ENCODE measurements at places on chromosomes 13 and 19.

GRCh38 chr13:89455741-89456140 lies 1784.6 kb downstream of the SLITRK5 start:
- DNase-seq = no peak

- DNase-seq = no peak
These were observed 1003.7 kb downstream of the SLITRK1 start for GRCh38 chr13:82878536-82878935.

DNA sequence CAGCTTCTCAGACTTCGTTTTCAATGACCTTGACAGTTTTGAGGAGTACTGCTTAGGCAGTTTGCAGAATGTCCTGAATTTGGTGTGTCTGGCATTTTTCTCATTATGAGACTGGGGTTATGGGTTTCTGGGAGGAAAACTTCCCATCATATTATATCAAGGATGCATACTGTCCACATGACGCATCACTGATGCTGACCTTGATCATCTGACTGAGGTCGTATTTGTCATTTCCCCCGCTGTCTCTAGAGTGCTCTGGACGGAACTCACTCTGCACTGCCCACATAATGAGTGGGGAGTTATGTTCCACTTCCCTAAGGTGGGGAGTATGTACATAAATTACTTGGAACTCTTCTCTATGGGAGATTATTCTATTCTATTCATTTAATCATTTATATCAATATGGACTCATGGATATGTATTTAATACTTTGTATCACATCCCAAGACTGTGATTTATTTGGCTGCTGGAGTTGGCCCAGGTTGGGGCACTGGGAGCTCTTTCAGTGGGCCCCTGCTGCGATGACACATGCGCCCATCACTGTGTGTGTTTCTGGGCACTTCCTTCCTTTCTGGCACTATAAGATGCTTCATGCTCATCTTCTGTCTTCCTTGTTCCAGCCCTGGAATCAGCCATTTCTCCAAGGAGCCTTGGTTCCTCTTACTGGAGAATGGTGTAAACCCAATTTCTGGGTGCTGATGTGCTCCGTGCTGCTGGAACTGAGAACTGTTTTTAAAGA lies 138.6 kb downstream of the MIPEP start:
- peak; percentile 12 for DNase-seq

DNA sequence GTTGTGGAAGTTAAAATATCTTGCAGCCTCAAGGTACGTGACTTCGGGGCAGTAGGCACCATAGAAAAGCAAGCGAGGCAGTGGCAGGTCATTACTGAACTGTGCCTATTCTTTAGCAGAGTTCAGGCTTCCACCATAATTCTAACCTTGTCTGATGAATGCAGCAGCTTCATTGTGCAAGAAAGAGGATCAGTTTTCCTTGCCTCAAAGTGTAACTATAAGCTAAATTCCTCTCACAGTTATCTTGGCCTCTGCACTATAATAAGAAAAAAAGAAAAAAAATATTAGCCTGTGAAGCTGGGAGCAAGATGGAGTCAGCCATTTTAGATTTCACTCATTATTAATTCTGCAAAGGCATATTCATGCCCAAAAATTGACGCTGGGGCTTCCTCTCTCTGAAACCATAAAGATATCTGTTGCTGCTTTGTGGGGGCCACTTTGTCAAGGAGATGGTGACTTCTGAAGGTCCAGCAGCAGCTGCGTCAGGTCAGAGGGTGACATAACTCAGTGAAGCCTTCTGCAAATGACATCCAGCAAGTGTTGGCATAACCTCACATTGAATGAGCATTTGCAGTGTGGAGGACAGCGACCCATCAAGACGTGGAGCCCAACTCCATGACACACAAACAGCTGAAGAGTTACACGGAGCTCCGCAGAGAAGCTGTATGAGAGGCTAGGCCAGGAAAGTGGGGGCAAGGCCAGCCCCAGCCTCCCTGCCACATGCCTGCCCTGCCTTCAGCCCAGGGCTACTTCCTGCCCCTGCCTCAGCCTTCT lies 23.1 kb upstream of the SACS start:
- no peak for DNase-seq

DNA sequence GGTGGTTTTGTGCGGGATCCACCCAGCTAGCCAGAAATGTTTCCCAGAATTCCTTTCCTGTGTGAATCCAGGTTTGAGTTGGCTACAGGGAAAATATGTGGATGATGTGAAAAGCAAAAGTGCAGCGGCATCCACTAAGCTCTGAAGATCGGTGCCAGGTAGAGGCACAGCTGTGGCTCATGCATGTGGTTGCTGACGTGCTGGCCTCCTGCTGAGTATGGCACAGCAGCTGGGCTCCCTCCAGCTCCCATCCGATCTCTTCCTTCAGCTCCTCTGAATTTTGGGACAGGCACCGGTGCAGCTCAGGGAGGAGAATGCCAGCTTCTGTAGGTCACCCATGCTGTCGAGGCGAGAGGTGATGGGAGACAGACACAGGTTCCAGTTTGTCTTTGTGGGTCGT lies 84.0 kb upstream of the GSX1 start:
- no peak for DNase-seq

DNA sequence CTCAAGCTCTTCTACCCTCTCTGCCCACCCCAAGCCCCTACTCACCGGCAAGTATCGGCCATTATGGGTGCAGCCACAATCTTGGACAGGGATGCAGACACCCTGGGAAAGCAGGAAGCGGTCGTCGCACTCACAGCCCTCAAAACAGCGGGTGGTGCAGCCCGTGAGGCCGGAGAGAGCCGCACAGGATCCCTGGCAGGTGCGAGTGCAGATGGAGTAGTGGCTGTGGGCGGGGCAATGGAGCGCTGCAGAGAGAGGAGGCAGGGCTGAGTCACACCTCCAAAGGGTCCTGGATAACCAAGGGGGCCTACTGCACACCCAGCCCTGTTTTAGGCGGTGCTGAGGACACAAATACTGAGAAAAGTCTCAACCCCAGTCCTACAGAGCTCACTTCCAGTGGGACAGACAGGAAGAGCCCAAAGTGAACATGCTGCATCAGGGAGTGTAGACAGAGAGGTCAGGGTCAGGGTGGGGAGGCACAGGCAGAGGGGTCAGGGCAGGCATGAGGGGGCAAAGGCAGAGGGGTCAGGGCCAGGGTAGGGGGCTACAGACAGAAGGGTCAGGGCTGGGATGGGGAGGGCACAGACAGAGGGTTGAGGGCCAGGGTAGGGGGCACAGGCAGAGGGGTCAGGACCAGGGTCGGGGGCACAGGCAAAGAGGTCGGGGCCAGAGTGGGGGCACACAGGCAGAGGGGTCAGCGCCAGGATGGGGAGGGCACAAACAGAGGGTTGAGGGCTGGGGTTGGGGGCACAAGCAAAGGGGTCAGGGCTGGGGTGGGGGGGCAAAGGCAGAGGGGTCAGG lies 24.2 kb upstream of the FBL start:
- no peak for DNase-seq

GRCh38 chr19:28932446-28932845 lies 280.5 kb downstream of the UQCRFS1 start:
- DNase-seq = no peak

DNA sequence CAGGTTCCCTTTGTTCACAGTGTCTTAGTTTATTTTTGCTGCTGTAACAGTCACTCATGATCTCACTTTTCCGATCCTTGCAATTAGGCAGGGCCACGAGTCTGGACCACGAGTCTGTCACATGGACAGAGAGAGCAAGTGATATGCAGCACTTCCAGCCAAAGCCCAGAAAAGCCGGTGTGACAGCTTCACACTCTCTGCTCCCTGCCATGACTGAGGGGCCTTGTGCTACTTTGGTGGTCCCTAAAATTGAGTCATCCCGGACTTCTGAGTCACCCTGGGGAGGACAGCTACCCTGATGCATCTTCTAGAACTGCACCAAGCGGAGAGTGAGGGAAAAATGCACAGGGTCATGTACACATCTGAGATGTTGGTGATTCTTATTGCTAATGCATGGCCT lies 179.6 kb downstream of the EFNB2 start:
- no peak for DNase-seq

GRCh38 chr19:46254776-46255175 lies 25.2 kb downstream of the IGFL1 start:
- no peak for DNase-seq

DNA sequence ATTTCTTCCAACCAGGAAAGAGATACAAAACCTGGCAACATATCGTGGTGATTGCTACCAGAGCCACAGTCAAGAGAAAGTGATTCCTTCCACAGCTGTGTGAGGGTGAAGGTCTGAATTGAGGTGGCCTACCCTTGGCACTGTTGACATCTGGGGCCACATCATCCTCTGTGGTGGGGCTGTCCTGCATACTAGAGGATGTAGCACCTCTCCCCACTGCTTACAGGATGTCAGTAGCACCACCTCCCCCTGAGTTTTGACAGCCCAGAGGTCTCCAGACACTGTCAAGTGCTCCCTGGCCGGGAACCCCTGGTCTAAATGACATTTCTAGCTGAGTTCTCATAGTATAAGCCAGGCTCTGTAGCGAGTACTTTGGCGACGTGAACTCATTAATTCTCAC lies 15.5 kb downstream of the PTGER1 start:
- DNase-seq = no peak

- DNase-seq = peak; percentile 36
These were observed 314.2 kb downstream of the DLEU7 start for GRCh38 chr13:50529154-50529882.

GRCh38 chr13:45500492-45501174 lies 35.9 kb downstream of the COG3 start:
- peak; percentile 40 for DNase-seq

DNA sequence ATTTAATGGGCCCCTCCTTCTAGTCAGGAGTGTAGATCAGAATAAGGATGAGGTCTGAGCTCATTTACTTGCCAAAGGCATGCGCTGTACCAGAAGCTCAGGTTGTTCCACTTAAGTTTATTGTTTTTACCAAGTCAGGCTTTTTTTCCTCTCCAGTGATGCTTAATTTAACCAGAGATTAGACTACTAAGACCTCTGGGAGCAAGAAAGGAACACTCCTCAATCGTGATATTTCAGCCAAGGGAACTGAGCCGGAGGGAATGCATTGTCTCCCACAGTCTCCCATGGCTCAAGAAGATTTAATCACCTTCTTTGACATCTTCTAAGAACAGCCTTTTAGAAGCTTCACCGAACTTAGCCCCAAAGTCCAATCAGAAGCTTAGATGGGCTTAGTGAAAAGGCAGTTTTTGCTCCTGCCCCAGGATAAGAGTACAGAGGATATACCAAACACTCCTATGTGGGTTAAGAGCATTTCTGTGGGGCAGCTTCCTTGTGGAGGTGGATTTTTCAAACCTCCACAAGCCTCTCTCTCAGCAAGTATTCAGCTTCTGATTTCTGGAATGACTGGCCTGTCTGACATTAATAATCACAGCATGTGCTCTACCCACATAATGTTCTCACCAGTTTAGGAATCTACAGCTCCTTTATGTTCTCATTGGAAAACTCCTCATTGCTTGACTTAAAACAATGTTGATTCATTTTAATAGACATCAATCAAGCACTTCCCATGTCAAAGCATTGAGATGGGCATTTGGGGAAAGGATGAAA lies 322.7 kb downstream of the SUCLA2 start:
- no peak for DNase-seq

GRCh38 chr13:109180905-109181425 lies 551.6 kb downstream of the MYO16 start:
- peak; percentile 65 for DNase-seq

DNA sequence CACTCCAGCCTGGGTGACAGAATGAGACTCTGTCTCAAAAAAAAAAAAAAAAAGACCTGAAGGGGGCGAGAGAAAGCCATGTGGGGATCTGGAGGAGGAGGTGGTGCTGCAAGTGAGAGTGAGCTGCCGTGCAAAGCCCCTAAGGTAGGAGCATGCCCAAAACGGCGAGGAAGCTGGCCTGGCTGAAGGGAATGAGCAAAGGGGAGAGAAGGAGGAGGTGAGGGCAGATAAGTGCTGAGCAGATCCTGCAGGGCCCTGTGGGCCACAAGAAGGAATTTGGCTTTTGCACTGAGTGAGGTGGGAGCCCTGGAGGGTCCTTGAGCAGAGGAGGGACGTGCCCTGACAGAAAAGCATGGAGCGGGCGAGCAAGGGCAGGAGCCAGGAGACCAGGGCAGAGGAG lies 19.4 kb upstream of the ADGRE5 start:
- DNase-seq = peak; percentile 55

- no peak for DNase-seq
These were observed 19.5 kb upstream of the ARL11 start for GRCh38 chr13:49608651-49609331.

DNA sequence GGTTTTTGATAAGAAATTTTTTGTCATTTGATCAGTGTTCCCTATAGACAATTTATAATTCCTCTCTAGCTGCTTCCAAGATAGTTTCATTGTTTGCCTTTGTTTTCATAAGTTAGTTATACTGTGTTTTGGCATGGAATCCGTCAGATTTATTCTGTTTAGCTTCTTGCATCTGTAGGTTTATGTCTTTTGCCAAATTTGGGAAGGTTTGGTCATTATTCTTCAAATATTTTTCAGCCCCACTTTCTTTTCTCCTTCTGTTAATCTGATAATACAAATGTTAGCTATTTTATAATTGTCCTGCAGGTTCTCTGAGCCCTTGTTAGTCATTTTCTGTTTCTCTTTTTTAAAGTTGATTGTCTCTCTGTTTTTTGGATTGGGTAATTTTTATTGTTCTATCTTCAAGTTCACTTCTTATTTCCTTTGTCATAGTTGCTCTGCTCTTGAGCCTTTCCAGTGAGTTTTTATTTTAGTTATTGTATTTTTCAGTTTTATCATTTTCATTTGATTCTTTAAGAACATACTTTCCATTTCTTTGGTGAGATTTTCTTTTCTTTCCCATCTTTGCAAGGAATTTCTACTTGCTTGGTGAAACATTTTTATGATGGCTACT lies 5.9 kb upstream of the FCGBP start:
- DNase-seq = no peak

DNA sequence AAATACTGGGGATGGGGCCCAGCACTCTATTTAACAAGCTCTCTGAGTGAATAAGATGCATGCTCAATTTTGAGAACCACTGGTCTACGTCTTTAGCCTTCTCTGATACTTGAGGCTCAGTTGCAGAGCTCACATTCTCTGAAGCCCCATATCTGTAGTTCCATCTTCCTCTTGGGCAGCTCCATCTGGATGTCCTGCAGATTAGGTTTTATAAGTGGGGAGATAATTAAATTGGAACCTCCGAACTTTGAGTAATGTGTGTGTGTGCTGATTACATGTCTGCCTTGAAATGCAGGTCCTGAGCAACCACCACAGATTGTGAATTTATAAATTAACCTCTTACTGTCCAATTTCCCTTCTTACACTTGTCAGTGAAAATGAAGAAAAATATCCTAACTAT lies 7.2 kb upstream of the RASL11A start:
- DNase-seq = no peak

GRCh38 chr13:73133531-73133930 lies 74.7 kb downstream of the KLF5 start:
- no peak for DNase-seq

DNA sequence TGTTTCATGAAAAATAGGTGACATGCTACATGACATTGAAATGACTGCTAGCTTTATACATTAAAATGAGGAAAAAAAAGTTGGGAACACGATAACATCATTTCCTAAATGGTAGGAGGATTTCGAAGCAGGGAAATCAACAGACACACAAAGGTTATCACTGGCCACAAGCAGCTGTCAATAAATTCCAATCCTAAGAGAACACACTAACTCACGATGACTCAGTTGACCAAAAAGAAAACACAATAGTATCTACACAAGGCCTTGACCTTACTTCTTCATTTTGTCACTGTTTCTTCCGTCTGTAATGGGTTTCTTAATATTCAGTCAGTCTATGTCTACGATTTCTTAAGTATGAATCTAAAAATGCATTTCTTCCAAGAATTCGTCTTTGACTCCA lies 36.5 kb downstream of the STARD13 start:
- no peak for DNase-seq

All from hepatic stellate cell (primary cell).